Pancreas (tissue), 10 donors: ENCODE measurements at places on chromosomes 3 and 15.

DNA sequence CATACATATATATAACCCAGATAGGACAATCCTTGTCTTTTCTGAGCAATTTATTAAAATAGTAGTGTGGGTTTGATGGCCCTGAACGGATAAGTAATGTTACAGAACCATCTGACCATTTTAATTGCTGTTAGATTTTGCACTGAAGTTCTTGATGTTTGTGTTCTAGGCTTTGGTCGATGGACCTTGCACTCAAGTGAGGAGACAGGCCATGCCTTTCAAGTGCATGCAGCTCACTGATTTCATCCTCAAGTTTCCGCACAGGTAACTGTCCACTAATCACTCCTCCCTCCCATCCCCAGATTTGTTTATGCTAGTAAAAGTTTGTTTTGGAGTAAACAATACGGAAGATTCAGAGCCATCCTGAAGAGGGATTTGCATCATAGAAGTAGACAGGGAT, 1.3 kb downstream of the RPL14 start:
- DNase-seq: no peak

- DNase-seq: peak; percentile 46
Observed at GRCh38 chr3:151838574-151839312, 24.8 kb downstream of the AADAC start.

DNA sequence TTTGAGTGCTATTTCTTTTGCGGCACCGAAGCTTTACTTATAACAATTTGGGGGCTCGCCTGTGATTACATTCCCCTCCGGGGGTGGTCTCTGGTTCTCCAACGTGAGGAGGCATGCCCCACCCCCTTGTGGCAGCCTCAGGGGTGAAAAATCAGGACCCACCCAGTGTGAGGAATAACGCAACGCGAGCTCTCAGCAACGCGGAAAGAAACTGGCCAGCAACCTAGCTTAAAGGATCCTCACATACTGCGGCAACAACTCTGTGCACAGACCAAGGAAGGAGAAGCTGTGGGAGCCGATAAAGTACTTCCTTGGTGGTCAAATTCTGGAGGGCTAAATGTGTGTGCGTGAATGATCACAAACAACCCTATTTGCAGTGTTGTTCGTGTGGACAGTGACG, 5.8 kb downstream of the IQCF1 start:
- DNase-seq: no peak

DNA sequence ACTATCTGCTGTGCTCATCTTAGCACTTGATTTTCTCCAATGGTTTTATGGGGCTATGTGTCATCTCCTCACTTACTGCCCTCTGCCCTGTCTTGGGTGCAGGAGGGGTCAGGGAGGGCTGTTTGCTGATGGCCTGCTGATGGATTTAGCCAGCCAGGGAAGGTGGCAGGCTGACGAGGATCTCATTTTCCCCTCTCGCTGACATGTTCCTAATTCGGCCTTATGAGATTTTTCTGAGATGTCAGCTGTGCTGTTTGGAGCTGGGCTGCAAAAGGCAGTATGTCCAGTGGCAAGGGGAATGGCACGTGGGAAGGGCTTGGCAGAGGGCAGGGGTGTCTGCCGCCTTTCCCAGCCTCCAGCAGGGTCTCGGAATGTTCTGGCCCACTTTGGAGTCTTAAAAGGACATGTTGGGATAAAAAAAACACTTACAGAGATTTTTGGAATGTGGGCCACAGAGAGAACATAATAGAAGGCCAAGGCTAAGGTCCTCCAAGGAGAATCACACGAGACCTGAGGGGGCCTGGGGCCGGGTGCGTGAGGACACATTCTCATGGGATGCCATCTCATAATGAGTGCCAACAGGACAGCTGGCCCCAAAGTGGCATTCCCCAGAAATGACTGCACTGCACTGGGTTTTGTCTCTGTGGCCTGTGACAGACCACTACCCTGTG, 303.8 kb downstream of the TLE3 start:
- no peak for DNase-seq

DNA sequence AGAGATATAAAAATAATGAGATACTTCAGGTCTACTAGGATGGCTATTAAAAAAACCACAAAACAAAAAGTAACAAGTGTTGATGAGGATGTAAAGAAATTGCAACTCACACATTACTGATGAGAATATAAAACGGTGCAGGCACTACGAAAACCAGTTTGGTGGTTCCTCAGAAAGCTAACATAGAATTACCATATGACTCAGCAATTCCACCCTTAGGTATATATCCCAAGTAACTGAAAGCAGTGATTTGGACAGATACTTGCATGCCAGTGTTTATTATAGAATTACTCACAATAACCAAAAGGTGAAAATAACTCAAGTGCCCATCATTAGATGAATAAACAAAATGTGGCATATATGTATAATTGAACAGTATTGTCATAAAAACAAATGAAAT, 87.5 kb upstream of the MELTF start:
- DNase-seq: no peak
